ENCODE measurements at places on chromosomes 2 and 18.

- DNase-seq, result no peak
These were observed 800 bp downstream of the TTC21B start for GRCh38 chr2:165952741-165953211.

DNA sequence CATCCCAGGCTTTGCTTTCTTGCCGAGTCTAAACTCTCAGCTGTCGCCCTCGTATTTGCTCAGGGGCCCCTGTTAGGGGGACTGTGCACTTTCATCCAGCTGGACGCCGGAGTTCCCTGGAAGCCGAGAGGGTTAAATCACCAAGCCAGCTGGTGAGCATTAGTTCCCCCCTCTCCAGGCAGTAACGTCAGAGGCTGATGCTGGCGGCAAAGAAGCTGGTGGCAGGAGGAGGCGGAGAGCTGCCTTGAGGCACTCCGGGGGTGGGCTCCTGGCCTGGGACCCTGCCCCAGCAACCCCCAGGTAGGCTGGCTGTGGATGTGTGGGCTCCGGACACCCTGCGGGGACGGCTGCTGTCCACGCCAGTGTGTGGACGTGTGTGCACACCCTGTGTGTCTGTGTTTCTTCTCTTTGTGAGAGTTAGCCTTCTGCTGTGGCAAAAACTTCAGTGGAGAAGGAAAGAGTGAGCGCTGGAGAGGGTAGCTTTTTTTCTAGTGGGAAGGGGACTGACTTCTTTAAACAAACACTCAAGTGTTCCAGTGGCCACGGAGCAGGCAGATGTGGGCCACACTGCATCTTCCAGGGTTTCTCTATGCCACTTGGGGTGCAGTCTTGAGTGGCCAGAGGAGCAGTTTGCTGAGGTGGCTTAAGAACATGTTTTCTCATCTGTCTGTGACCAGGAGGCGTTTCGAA lies 84.7 kb downstream of the GLI2 start:
- peak; percentile 92 for DNase-seq

- no peak for DNase-seq
These were observed 50.2 kb downstream of the NFATC1 start for GRCh38 chr18:79445696-79446561.

- DNase-seq, result no peak
These were observed 118.0 kb downstream of the PXDN start for GRCh38 chr2:1626271-1626681.

DNA sequence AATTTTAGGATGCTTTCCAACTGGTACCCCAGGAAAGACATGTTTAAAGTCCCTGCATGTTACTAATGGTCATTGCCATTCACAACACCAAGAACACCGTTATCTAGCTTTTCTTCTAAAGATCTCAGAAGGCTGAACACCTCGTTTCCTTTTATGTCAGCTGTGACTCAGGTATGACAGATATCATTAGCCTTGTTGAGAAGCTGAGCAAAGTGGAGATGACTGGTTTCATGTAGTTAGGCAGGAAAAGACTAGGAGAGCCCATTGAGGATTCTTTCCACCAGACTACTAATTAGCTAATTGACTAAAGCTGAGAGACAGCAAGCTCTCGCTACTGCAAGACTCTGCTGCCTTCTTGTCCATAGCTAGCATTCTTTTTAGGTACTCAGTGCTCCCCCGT lies 32.0 kb upstream of the ARL5A start:
- no peak for DNase-seq

DNA sequence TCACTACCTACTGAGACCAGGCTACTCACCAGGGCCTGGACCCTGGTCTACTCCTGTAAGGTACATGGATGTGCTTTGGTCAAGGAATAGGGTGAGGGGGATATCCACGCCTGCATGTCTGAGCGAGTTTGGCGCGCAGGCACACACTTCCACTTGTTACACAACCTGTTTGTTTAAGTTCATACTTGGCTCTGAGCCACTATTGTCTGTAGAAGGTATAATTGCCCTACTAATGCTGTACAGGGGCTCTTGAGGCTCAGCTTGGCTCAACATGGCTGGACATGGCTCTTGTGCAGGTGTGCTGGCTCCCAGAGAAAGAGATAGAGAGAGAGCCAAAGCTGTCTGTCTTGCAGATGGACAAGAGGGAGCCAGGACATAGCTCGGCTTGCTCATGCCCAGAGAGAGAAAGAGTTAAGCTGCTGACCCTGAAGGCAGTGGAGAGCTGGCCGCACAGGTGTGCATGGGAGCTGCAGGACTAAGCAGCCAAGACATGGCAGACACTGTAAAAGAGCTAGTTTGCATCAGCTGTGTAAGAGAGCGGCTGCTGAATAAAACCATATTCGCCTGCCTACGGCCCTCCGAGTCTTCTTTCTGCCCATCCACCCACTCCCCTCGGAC lies 35.2 kb downstream of the NPPC start:
- DNase-seq, result no peak

GRCh38 chr2:10186868-10187535 lies 64.5 kb downstream of the RRM2 start:
- no peak for DNase-seq

Measured in femur (tissue), 1 donor.